ENCODE measurements at places on chromosomes 4 and X.

- DNase-seq = no peak
These were observed 160.7 kb upstream of the FTHL17 start for GRCh38 chrX:31232506-31232905.

GRCh38 chr4:93747220-93747619 is 81.3 kb upstream of the ATOH1 start:
- DNase-seq = no peak

GRCh38 chr4:23305026-23305425 is 584.8 kb downstream of the PPARGC1A start:
- no peak for DNase-seq

- DNase-seq = peak; percentile 37
These were observed 1.9 kb downstream of the SMAD1 start for GRCh38 chr4:145483514-145483913.

DNA sequence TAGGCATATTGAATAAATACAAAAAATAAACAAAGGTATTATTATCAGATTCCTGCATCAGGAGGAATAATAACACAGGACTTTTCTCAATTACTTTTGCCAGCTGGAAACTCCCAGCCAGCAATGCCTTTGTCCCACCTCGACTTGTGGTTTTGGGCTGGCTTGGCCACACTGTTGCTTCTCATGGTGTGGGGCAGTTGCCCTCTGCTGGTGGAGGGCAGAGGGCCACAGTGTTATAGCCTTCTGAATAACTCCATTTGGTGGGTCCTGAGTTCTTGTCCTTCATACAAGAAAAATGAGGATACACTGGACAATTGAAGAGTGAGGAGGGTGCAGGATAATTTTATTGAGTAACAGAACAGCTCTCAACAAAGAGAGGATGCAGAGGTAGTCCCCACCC is 1206.0 kb upstream of the ADGRL3 start:
- DNase-seq = no peak

- no peak for DNase-seq
These were observed 35.6 kb upstream of the EDA2R start for GRCh38 chrX:66674506-66674905.

GRCh38 chr4:8427761-8428287 is 12.7 kb downstream of the ACOX3 start:
- DNase-seq = peak; percentile 91

GRCh38 chr4:183633476-183634400 is 25.2 kb downstream of the RWDD4 start:
- DNase-seq = no peak

DNA sequence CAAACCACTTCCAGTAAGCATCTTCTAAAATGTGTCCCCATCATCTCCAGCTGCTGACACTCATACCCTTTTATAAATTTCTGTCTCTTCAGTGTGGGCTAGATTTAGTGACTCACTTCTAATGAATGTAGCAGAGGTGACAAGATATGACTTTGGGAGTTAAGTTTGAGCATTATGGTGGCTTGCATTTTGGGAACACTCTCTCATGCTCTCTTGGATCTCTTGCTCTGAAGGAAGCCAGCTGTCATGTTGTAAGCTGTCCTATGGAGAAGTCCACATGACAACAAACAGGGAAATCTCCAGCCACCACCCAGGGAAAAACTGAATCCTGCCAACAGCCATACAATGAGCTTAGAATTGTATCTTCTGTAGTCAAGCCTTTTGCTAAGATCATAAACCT is 691.3 kb upstream of the PCDH7 start:
- DNase-seq = peak; percentile 5

DNA sequence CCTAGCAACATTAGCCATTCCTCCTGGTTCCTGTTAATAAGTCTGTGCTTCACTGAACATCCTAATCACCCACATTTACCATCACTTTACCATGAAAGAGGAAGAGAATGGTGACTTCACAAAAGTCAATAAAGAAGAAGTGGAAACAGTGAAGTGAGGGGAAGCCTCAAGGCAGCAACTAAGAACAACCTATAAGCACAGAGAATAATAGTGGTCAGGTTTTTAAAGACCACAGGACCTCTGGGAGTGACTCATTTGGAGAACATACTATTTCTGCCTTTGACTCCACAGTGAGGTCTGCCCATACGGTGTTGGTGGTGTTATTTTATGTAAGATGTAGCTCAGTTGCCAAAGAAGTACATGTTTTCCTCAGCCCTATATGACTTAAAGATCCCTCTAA is 86.0 kb upstream of the TET2 start:
- peak; percentile 40 for DNase-seq

GRCh38 chrX:150954951-150955350 is 28.2 kb upstream of the HMGB3 start:
- no peak for DNase-seq

GRCh38 chr4:128390475-128390996 is 102.9 kb upstream of the PGRMC2 start:
- DNase-seq = peak; percentile 11

DNA sequence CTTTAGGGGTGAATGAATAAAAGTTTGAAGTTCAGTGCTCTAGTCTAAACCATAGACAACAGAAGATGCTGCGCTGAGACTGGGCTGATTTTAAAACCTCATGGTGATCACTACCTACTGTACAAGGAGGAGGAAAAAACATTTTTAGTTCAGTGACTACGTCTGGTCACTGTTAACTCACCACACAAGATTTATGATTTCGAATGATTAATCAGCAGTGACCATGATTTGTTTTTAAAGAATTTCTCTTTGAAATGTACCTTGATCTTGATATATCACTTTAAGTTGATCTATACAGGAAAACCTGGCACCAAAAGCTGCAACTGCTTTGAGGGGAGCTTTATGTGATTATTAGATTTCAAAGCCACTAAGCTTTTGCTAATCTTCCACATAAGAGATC is 286.3 kb downstream of the PDGFC start:
- no peak for DNase-seq

DNA sequence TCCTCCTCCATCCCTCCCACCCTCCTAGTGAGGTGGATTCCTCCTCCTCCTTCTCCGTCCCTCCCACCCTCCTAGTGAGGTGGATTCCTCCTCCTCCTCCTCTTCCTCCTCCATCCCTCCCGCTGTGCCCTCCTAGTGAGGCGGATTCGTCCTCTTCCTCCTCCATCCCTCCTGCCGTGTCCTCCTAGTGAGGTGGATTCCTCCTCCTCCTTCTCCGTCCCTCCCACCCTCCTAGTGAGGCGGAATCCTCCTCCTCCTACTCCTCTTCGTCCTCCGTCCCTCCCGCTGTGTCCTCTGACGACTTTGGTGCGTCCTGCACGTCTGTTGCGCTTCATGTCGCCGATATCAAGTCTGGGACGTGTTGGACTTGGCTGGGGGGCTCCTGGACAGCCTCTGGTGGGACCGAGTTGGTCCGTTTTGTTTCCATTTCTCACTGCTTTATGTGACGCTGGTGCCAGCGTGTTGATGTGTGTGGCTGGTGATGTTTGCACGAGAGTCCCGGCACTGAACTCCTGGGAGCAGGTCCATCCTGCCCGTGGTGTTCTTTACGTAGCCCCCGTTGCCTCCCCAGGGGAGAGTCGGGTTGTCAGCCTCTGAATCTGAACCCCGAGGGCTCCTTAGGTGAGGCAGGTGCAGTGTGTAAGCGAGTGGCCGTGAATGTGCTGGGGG is 5.4 kb downstream of the AKAP17A start:
- DNase-seq = no peak

- DNase-seq = no peak
These were observed 497.5 kb upstream of the IGFBP7 start for GRCh38 chr4:57607566-57608180.

- peak; percentile 51 for DNase-seq
These were observed 6.3 kb downstream of the MXD4 start for GRCh38 chr4:2255501-2256155.

- no peak for DNase-seq
These were observed 5.1 kb downstream of the EFNB1 start for GRCh38 chrX:68833855-68834331.

- no peak for DNase-seq
These were observed 37.1 kb upstream of the STX18 start for GRCh38 chr4:4578981-4579380.

DNA sequence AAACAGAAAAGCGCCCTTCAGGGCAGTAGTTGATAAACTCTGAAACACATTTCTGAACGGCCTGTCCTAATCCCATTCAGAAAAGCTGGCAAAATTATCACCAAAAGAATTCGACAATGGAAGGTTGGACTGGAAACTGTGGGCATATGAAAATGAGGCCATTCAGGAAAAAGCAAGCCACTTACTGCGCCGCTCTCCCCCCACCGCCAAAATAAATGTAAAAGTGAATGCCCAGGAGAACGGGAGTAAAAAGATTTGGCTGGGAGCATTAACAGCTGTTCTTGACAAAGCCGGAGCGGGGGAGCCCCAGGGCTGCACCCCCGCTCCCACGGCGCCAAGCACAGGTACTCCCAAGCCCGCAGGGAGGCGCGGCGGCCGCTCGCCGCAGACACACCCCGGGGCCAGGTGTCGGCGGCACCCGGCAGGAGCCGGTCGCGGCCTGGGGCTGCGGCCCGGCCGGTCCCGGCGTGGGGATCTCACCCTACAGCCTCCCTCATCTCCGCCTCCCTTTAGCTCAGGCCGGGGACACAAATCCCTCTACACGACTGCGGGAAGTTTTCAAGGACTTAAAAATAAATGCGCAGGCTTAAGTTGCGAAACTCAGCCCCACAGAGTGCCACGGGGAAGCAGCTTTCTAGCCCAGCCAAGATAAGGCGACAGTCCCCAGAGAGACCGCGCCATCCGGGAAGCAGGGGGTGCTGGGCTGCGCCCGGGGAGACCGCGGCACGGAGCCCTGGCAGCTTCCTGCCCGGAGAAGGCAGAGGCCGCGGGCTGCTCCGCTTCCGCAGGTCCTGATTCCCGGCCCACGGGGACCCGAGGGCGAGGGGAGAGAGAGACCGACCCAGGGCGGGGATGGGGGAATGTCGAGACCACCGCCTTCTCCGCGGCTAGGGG is 593 bp downstream of the SH3RF1 start:
- DNase-seq = peak; percentile 68

GRCh38 chr4:126595643-126596042 is 1037.1 kb upstream of the INTU start:
- DNase-seq = peak; percentile 14

GRCh38 chr4:38639242-38639641 is 24.8 kb upstream of the KLF3 start:
- no peak for DNase-seq

- DNase-seq = no peak
These were observed 101.9 kb upstream of the RBPJ start for GRCh38 chr4:26218677-26219605.

GRCh38 chr4:6957148-6957520 is 47.5 kb downstream of the TBC1D14 start:
- no peak for DNase-seq

DNA sequence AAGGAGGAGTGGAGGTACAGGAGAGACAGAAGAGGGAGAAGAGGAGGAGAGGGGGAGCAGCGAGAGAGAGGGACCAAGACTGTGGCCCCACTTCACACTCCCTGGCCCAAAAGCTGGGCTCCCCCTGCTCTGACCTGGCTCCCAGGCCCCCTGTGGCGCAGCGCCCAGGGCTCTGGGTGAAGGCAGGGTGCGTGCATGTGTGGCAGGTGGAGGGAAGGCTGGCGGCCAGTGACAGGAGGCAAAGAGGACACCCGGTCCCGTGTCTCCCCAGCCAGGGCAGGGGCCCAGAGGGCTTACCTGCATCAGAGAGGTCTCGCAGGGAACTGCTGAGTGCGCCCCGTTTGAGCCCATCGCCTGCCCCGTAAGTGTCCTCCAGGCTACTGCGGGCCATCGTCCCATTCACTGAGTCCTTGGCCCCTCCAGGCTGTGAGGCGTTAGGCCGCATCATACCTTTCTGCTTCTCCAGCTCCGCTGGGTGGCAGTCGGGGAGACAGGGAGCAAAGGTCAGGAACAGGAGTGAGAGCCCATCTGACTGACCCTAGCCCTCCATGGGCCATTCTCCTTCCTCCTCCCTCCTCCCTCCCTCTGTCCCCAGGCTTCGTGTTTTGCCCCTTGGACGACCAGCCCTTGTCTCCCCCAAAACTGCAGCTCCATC is 11.1 kb upstream of the KDM5C start:
- DNase-seq = no peak

Data from muscle of leg (tissue), 16 donors.